Cardiac fibroblast (primary cell): ENCODE measurements at places on chromosomes 1 and 21.

GRCh38 chr1:100364697-100365096 lies 12.4 kb downstream of the CDC14A start:
- no peak for DNase-seq

GRCh38 chr1:4978660-4979390 lies 324.4 kb downstream of the AJAP1 start:
- no peak for DNase-seq

GRCh38 chr1:233500106-233500505 lies 113.8 kb upstream of the KCNK1 start:
- no peak for DNase-seq

GRCh38 chr1:19029191-19030085 lies 73.0 kb upstream of the IFFO2 start:
- no peak for DNase-seq

DNA sequence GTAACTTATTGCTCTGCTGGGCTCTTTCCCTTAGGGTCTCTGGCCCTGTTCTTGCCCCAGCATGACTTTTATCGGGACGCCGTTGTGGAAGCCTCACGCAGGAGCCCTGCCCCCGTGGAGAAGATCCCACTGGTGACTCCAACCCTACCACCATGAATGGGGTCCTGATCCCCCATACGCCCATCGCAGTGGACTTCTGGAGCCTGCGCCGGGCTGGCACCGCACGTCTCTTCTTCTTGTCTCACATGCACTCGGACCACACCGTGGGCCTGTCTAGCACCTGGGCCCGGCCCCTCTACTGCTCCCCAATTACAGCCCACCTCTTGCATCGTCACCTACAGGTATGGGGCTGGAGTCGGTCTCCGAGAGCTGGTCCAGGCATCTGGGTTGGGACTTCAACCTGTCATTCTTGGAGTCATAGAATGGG lies 322 bp downstream of the DCLRE1B start:
- no peak for DNase-seq

DNA sequence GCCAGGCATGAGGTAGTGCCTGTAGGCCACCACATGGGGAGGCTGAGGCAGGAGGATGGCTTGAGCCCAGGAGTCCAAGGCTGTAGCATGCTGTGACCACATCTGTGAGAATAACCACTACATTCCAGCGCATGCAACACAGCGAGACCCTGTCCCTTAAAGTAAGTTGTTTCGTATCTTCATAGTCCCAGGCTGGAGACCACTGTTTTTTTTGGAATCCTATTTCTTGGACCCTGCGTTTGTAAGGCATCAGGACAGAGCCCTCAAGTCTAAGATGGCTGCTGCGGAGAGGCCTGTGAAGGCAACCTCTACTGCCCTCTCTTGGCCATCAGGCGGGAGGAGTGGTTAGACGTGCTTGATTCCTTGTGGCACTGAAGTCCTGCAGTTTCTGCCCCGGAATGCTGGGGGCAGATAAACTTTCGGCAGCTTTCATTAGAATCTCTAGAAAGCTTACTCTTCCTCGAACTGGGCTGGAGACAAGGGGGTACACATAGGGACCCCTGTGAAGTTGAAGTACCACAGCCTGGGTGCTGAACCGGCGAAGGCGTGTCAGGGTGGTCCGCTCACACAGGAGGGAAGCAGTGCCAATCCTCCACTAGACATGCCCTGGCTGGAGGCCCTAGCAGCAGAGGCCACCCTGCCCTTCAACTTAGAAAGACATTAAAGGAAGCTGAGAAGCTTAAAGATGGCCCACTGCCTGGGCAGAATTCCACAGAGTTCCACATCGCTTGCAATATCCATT lies 36.6 kb downstream of the RABIF start:
- peak; percentile 80 for DNase-seq

DNA sequence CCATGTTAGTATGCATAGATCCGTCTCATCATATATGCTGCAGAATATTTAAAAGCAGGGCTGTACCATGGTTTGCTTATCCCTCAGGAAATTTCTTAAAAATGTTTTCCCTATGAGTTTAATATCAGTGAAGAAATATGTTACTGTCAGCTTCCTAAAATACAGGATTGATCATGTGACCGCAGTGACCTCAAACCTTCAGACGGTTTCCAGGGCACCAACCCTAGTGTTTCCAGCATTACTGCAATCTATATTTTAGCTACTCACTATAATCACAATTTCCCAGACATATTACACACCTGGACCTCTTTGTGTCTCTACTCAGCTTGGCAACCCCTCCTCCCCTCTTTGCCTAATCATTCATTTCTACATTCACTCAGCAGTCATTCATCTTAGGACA lies 7.7 kb upstream of the SDHB start:
- no peak for DNase-seq

DNA sequence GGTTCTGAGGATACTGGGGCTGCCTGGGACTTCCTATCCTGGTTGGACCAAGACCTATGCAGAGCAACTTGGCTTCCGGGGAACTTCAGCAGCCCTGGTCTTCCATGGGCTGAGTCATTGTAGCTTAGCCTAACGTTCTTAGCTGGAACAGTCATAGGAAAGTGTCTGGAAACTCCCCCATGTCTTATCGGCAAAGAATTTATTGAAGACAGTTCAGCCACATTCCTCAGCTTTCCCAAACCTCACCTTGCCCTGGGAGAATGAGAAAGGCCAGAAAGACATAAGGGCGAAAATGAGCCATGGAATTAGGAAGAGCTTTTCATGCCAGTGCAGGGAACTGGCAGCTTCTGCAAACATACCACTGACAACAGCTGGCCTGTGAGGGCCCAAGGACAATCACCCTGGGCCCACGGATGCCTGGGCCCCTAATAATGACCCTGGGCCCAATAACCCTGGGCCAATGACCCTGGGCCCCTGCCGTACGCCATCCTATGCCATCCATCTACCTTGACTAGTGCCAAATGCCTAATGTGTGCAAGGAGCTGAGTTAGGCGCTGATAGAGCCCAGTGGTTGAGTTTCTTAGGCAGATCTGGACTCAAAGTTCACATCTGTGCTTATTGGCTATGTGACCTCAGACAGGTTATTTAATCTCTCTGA lies 114.4 kb upstream of the GADD45A start:
- DNase-seq: peak; percentile 90

GRCh38 chr1:2602866-2603520 lies 16.4 kb downstream of the PRXL2B start:
- no peak for DNase-seq

GRCh38 chr1:3003941-3004270 lies 17.4 kb upstream of the ACTRT2 start:
- no peak for DNase-seq

DNA sequence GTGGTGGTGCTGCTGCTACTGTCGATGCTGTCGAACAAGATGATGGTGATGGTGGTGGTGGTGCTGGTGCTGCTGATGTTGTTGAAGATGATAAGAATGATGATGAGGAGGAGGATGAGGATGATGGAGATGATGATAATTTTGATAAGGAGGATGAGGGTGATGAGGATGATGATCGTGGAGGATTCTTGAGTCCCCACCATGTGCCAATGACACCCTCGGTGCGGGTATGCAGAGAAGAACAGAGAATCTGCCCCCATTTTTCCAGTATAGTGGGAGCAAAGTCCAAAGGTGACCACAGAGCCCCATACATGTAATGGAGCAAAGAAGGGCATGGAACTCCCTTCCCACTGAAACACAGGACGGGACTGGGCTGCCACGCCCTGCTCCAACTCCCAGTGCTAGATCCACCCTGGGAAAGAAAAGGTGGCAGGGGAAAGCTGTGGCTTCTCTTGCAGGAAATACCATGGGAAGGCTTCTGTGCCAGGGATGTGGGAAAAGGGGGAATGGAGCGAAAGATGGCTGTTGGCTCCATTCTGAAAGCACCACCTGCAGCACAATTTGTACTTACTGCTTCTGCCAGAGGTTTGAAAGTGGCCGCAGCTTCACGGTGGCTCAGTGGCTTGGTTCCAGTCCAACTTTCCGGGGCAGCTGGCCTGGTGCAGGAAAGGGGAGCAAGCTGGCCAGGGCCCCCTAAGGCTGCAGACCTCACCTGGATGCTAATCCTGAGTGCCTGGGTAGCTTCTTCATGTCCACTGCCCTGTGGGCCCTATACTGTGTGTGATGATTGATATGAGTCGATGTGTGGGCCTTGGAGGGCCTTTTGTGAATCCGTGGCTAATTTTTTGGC lies 387.2 kb upstream of the VAMP3 start:
- DNase-seq: no peak

DNA sequence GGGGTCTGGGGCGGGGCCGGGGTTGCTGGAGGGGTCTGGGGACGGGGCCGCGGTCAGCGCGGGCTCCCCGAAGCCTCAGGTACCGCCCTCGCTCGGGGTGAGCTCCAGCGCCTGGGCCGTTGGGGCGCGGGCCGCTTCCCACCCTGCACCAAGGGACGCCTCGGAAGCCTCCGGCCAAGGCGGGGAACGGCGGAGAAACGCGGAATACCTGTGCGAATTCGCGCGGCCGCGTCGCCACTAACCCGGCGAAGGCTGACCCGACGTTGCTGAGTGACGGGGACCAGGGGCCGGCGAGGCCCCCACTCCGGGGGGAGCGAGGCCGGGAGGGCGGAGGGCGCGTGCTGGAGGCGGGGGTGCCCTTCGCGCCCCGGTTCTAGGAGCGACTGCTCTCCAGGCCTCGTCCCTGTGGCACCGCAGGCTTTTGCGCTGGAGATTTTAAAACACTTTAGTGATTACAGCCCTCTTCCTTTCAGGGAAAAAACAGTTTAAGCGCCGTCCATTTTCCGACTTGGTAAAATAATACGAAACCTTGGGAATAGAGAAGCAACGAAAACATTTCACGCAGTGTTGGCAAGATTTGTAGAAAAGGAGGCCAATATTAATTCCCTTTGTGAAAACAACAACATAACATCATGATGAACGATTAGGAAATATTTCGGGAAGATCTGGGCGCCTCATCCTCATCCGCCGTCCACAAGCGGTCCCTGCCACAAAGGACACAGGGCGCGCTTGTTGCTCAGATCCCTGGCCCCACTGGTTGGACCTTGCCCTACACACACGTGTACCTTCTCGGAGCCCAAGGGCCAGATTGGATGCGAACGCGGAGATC lies 971 bp upstream of the GNG4 start:
- DNase-seq: no peak

GRCh38 chr1:46168477-46168876 lies 6.4 kb upstream of the TSPAN1 start:
- no peak for DNase-seq

DNA sequence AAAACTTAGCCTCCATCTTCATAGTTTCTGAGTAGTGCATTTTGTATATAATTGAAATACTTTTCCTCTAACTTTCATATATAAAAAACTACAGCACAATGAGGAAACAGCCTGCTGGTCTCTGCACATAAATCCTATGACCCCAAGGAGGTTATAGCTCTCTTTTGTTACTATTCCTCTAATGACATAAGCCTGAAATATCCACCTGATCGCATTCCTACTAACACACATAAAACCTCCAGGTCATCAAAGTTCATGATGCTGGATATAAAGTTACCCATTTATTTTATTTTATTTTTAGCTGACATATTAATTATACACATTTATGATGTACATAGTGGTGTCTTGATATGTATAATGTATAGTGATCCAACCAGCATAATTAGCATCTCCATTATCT lies 1042.0 kb upstream of the B3GALT2 start:
- DNase-seq: no peak

DNA sequence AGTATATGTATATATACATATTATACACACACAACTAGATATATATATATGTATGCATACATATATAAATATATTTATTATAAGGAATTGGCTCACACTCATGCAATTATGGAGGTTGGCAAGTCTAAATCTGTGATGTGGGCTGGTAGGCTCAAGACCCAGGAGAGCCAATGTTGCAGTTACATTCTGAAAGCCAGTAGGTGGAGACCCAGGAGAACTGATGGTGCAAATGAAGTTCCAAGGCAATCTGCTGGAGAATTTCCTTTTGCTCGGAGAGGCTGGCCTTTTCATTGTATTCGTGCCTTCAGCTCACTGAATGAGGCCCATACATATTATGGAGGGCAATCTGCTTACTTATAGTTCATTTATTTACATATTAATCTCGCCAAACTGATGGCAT lies 9.4 kb downstream of the IVL start:
- DNase-seq: peak; percentile 12

DNA sequence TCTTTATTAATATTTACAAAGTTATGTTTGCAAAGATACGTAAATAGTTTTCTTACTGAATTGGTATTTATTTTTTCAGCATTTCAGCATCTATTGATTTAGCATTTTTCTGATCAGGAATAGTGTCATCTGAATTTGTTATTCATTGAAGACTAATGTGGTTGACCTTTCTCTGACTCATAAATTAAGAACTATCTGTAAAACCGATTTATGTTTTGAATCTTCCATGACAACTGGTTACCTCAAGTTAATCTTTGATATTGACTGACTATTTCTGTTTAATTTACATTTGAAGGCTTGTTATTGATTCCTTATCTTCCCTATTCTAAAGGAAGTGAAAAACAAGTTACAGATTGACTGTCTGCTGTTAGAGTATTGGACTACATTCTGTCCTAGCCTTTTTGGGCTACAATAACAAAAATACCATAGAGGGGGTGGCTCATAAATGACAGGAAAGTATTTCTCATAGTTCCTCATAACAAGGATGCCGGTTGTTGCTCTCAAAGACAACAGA lies 1131.4 kb downstream of the PLA2G4A start:
- DNase-seq: no peak

DNA sequence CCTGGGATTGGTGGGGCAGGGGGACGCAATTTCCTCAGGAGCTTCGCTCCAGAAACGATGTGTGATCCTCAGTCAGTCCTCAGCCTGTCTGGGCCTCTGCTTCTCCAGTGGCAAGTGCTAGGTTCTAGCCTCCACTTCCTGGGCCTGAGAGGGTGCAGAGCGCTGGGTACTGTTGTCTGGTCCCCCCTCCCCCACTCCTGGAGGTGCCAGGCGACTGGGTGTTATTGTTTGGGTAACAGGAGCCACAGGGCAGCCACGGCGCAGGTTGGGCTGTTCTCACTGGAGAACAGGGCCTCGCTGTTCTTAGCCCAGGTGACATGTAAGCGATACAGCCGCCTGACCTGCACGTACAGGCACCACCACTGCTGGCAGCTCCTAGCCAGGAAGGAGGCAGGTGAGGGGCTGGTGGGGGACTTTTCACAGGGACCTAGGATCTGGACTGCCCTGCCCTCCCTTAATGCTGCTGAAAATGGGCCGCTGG lies 2.1 kb downstream of the RPS6KA1 start:
- DNase-seq: no peak

GRCh38 chr1:110736900-110737605 lies 62.3 kb upstream of the KCNA3 start:
- DNase-seq: no peak

DNA sequence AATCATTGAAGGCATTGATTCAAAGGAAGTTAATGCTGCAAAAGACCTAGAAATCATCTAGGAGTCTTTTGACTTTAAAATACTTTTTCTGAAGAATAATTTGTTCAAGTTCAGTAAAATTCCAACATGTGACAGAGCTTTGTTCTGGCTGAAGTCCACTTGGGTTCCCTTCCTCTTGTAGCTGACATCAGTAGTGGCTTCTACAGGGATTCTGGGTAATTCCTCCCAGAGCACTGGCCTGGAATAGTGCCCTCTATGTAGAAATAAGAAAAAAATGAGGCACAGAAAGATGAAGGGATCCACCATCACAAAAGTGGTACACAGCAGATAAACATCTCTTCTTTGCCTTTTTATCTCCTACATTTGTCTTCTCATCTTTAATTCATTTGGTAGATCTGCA lies 548.1 kb downstream of the LTN1 start:
- no peak for DNase-seq

- DNase-seq: peak; percentile 83
These were observed 98.0 kb upstream of the DUSP10 start for GRCh38 chr1:221839782-221840395.
